BJ (cell line): ENCODE measurements at places on chromosomes 12 and 14. TPM values are rescaled to one million over a fixed set of nuclear protein-coding genes. Genes with fewer than 3 reads are reported as not detected.

DNA sequence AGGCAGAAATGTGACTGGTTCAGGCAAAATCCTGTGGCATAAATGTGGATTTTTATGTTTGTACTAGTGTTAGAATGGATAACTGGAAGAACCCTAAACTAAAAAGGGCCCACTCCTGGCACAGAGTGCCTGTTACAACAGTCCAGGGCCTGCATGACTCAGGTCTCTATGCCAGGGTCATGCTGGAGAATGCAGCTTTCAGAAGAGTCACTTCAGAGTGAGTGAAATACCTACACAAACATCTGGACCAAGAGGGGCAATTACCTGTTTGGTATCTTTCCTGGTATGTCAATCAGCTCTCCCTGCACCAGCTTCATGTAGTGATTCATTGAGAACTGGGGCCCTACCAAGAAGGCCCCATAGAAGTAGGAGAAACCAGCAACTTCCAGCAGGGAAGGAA lies 10.0 kb downstream of the EMG1 start:
- no peak for DNase-seq

- no peak for DNase-seq
Measured at GRCh38 chr12:124523071-124523470, 44.3 kb downstream of the NCOR2 start.

GRCh38 chr12:41058266-41058665 lies 129.9 kb upstream of the PDZRN4 start:
- no peak for DNase-seq

DNA sequence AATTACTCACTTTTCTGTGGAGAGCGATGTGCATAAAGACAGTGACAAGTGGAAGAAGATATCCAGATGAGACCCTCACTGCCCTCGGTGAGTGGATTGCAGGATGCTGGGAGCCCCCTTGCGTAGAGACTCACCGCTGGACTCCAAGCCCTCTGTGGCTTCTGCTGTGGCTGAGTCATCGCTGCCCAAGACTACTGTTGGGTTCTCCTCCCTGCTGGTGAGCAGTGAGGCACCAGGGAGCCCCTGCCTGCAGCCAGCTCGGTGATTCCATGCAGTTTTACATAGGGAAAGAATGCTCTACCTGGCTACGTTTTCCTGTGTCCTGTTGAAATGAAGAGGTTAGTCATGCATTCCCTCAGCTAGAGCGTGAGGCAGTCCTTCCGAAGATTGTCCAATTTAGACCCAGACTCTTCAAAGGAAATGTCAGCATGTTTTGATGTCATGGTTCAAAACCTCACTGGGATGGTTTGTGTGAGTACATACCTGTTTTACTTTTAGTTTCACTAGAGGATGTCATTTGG lies 28.2 kb downstream of the TRAF3 start:
- DNase-seq, result no peak

CAPRIN2 gene
- 7.8 and 11.9 TPM in 2 replicates for polyA plus RNA-seq

AHNAK2 gene
- polyA plus RNA-seq, result 6.5 and 6.6 TPM in 2 replicates
